ENCODE measurements at places on chromosomes 5 and 9.
A peak's percentile ranks its signal among the peaks of the same experiment; 100 is the strongest.

- no peak for DNase-seq
Measured at GRCh38 chr5:156815988-156816599, 34.0 kb upstream of the PPP1R2B start.

DNA sequence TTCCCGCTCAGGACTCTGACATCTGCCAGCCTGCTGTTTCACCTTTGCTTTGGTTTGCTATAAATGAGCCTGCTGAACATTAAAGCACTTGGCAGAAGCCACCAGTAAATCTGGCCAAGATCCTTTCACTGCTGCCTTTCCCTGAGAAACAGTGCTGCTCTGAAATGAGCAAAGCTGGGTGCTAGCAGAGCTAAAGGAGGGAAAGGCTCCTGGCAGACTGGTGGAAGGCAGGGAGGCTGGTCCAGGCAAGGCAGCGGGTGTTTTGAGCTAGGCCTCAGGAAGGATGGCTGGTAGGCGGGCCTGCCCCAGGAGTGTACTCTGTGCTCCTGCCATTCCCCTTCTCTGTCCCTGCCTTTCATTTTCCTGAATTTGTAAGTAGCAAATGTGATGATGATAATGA is 52.5 kb upstream of the PTGS1 start:
- no peak for DNase-seq

DNA sequence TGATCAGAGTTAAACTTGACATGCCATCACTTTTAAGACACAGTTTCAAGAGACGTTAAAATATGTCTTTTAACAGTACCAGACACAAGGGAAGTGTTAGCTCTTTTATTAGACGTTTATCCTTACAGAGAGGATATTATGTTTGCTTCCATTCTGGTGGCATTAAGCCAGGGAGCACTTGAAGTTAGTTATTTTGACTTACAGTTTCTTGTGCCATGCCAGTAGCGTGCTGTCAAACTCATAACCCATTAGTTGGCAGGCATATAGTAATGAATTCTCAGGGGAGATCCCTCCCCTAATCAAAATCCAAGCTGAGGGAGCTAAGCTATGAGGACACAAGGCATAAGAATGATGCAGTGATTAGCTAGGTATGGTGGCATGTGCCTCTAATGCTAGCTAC is 66.5 kb downstream of the RPS6 start:
- DNase-seq = no peak

DNA sequence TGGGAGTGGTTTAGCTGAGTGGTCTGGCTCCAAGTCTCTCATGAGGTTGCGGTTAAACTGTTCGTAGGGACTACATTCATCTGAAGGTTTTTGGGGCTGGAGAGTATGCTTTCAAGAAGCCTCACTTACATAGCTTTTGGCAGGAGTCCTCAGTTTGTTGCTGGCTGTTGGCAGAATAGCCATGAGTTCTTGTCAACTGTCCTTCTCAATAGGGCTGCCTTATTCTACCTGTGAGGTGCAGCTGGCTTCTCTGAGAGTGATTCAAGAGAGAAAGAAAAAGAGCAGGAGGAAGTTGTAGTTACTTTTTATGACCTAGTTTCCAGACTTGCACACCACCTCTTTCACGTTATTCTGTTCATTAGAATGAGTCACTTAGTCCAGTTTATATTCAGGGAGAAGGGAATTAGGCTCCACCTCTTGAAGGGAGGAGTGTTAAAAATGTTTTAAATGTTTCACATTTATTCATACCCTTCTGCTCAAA is 33.2 kb downstream of the YTHDC2 start:
- no peak for DNase-seq

DNA sequence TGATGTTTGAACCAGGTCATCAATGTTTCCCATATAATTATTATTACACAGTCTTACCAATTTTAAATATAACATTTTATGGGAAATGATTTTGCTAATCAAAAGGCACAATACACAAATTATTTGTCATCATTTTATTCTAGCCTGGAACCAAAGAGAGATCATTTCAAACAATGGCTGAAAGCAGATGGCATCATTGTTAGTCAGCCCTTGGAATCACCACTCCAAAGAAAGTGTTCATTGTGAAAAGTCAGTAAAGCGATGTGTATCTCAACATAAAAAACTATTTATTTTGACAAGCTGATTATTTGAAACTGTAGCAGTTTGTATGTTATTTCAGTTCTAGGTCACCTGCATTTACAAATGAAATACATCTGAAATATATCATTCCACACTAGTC is 1068.7 kb downstream of the CDH12 start:
- DNase-seq = no peak

DNA sequence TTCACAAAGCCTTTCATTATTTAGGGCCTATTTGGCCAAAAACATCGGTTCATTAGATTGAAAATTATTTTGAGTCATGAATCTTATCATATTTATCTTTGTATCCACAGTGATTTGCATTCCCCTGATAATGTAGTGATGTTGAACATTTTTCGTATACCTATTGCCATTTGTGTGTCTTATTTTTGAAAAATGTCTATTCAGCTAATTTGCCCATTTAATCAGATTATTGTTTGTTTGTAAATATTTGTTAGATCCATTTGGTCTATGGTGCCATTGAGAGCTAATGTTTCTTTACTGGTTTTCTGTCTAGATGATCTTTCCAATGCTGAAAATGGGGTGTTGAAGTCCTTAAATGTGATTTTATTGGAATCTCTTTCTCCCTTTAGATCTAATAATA is 439.2 kb upstream of the TYRP1 start:
- no peak for DNase-seq

DNA sequence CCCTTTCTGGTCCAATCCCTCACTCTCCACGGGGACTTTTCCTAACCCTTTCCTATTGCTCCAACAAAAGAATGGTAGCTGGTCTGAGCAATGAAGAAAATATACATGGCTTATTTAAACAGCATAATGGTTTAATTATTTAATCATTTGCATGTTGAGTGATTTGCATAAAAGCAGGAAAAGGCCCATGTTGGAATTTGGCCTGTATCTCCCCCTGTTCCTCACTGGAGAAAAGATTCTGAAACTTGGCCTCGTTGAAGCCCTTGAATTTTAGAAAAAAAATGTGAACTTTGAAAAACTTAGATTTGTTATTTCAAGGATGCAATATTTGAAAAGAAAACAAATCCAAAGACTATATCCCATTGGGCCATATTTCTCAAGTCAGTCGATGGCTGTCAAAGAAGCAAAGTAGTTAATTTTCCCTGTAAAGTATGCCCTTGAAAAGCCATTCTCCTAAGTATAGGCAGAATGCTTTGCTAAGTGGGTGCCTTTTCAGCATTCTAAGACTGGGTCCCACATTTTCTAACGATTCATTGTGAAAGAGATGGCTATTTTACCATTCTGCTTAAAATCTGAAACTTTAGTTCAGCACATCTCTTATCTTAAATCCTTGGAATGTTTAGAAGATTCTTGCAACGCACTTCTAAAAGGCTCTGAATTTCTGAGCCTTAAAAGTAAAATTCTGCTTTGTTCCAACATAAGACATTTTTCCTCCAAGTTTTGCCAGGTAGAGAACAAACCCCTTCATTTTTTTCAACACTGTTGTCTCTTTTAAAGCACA is 428.8 kb downstream of the ARHGEF28 start:
- DNase-seq = no peak

DNA sequence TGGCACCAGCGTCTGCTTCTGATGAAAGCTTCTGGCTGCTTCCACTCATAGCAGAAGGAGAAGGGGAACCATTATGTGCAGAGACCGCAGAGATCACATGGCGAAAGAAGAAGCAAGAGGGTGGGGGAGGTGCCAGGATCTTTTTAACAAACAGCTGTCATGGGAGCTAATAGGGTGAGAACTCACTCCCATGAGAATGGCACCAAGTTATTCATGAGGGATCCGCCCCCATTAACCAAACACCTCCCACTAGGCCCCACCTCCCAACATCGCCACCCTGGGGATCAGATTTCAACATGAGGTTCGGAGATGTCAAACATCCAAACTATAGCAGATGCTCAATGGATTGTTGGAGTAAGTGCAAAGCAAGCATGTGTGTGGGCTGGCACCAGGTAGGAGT is 125.8 kb upstream of the SLIT3 start:
- DNase-seq = no peak

DNA sequence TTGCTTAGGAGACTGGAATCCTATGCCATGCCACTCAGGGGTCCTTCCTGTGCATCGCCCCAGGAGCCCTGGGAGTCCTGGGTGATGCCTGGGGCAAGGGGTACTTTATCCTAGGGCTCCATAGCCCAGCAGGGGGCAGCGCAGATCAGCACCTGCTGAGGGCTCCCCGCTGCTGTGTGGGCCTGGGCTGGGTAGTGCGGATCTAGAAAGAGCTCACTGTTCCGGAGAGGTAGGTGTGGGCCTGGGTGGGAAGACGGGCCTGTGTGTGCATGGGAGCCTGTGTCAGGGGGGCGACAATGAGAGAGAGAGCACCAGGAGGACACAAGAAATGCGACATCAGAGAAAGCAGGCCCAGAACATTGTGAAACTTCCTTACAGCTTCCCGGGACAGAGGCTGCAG is 11.4 kb upstream of the DAB2IP start:
- DNase-seq = no peak

DNA sequence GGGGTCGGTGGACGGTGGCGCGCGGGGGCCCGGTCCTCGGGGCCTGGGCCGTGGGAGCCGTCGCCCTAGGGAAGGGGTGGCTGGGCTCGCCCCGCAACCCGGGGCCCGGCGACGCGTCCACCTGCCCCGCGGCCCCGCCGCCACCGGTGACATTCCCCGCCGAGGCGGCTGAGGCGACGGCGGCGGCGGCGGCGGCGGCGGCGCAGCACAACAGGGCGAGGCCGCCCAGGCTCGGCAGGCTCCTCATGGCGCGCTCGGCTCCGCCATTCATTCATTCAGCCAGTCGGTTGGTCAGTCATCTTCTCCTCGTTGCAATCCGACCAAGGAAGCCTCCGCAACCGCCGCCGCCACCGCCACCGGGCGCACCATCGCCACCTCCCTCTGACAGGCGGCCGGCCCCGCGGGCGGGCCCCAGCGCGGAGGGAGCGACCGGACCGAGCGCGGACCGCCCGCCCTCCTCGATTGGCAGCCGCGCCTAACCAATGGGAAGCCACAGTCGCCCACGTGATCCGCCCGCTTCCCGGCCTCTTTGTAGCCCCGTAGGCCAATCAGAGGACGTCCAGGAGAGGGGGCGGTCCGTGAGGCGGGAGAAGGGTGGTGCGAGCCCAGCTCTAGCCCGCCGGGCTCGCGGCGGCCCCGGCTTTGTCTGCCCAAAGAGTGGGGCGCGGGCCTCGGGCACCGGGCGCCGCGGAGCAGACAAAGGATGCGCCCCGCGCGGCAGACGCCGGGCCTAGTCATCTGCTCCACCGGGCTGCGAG is at the start of gene MEGF9:
TSS of gene MEGF9 (minus strand) at position 383 of the 758 bp plus-strand sequence. CDS start at position 271, 112 bp downstream.
- peak; percentile 98 for DNase-seq

- DNase-seq = no peak
Measured at GRCh38 chr5:58066076-58066475, 393.8 kb downstream of the PLK2 start.
